ENCODE measurements at places on chromosomes 6 and 20. TPM values are rescaled to one million over a fixed set of nuclear protein-coding genes. Genes with fewer than 3 reads are reported as not detected.

The PRDM13 gene
- total RNA-seq = not detected

The COL9A1 gene
- not detected for total RNA-seq

The SMLR1 gene
- not detected for total RNA-seq

The BTN1A1 gene
- total RNA-seq = not detected

The COL9A3 gene
- total RNA-seq = not detected

The NRN1 gene
- total RNA-seq = 1.3 TPM

The NKAIN4 gene
- not detected for total RNA-seq

- peaks cover 1% of the 10 kb centered on the region for H3K4me1 ChIP-seq
- no peak overlapping the region for H3K4me3 ChIP-seq
- DNase-seq = no peak
- H3K27me3 ChIP-seq = peaks cover under 1% of the 10 kb centered on the region
Measured at GRCh38 chr6:17839513-17840223, 132.9 kb upstream of the NUP153 start.

DNA sequence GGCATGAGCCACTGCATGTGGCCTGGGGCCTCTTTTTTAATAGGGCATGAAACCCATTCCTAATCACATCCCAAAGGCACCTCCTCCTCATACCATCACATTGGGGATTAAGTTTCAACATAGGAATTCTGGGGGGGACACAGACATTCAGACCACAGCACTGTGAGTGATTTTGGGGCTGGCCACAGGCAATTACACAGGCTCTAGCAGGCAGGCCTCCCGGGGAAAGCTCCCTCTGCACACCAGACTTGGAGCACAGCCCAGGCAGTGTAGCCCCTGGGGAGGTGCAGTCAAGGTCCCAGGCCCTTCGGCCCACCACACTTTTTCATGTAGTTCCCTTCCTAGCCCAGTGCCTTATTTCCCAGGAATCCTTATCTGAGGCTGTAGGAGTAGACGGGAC lies 5.5 kb downstream of the SFT2D1 start:
- no peak for DNase-seq
- no peak overlapping the region for H3K27ac ChIP-seq
- peaks cover 56% of the 10 kb centered on the region for H3K4me1 ChIP-seq
- peaks cover 26% of the 10 kb centered on the region for H3K36me3 ChIP-seq

DNA sequence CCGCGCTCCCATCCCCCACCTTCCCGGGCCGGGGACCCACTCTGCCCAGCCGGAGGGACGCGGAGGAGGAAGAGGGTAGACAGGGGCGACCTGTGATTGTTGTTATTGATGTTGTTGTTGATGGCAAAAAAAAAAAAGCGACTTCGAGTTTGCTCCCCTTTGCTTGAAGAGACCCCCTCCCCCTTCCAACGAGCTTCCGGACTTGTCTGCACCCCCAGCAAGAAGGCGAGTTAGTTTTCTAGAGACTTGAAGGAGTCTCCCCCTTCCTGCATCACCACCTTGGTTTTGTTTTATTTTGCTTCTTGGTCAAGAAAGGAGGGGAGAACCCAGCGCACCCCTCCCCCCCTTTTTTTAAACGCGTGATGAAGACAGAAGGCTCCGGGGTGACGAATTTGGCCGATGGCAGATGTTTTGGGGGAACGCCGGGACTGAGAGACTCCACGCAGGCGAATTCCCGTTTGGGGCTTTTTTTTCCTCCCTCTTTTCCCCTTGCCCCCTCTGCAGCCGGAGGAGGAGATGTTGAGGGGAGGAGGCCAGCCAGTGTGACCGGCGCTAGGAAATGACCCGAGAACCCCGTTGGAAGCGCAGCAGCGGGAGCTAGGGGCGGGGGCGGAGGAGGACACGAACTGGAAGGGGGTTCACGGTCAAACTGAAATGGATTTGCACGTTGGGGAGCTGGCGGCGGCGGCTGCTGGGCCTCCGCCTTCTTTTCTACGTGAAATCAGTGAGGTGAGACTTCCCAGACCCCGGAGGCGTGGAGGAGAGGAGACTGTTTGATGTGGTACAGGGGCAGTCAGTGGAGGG lies 2.8 kb downstream of the SOX4 start:
- DNase-seq = peak; percentile 18
- no peak overlapping the region for H3K27ac ChIP-seq
- H3K27me3 ChIP-seq = peaks cover 47% of the 10 kb centered on the region

DNA sequence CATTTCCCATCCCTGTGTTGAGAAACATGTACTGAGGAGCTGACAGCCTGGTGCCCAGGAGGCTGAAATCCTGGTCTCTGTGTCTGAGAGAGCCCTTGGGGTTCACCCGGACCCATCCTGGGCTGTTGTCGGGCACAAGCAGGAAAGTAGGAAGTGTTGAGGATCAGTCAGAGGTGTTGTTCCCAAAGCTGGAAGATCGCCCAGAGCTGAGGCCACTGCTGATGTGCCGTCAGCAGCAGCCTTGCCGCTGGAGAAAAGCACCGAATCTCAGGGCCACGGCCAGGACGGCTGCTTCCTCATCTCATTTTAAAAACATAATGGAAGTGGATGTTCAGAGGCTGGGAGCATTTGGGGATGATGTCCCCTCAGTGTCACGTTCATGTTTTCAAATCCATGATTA lies 218.5 kb downstream of the UST start:
- no peak overlapping the region for H3K27ac ChIP-seq
- no peak overlapping the region for H3K4me3 ChIP-seq
- H3K36me3 ChIP-seq = no peaks in the 10 kb centered on the region
- H3K4me1 ChIP-seq = no peaks in the 10 kb centered on the region

- no peak overlapping the region for H3K27ac ChIP-seq
- H3K4me1 ChIP-seq = no peaks in the 10 kb centered on the region
- H3K36me3 ChIP-seq = no peaks in the 10 kb centered on the region
- H3K27me3 ChIP-seq = no peaks in the 10 kb centered on the region
Measured at GRCh38 chr20:7171911-7172310, 404.4 kb downstream of the BMP2 start.

- no peaks in the 10 kb centered on the region for H3K36me3 ChIP-seq
- no peaks in the 10 kb centered on the region for H3K27me3 ChIP-seq
- peaks cover 17% of the 10 kb centered on the region for H3K4me1 ChIP-seq
Measured at GRCh38 chr20:52493171-52493721, 301.7 kb upstream of the ZFP64 start.

DNA sequence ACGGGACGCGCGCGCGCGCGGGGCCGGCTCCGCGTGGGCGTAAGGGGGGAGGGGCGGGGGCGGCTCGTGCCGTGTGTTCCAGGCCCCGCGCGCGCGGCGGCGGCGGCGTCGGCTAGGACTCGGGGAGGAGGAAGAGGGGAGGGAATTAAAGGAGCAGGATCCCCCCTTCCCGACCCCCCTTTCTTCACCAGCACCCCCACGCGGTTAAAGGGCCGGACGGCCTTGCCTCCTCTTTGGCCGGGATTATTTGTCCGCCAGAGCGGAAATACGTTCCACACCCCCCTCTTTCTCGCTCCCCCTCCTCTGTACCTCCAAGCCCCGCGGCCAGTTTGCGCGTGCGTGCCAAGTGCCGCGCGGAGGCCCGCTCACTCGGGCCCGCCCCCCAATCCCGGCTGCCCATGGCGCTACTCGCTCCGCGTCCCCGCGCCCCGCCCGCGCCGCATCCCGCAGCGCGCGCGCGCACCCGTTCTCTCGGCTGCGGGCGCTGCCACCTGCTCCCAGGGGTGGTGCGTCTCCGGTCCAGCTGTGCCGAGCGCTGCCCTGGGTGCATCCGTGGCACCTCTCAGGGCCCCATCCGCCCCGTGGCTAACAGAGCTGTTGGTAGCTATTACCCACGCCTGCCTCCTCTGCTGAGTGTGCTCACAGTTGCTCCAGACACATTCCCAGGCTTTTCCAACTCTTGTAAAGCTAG lies at the start of gene ZBTB12:
Gene ZBTB12, minus strand, starts transcription at position 134 of the 691 bp plus-strand sequence. CDS start 781 bp downstream, outside the sequence.
- peak; percentile 92 for DNase-seq
- peak within 1 kb of the TSS; percentile 79 for H3K27ac ChIP-seq
- H3K4me1 ChIP-seq = peaks cover 28% of the 10 kb centered on the region
- peaks cover 5% of the 10 kb centered on the region for H3K27me3 ChIP-seq
- peak within 1 kb of the TSS; percentile 83 for H3K4me3 ChIP-seq
- no peaks in the 10 kb centered on the region for H3K36me3 ChIP-seq

DNA sequence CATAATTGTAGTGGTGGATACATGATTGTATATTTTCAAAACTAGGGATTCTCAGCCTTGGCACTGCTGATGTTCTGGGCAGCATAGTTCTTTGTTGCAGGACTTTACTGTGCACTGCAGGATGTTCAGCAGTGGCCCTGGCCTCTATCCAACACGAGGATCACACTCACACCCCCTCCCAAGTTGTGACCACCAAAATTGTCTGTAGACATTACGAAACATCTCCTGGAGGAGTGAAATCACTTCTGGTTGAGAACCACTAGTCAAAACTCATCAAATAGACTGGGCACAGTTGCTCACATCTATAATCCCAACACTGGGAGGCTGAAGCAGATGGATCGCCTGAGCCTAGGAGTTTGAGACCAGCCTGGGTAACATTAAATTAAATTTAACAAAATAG lies 123.1 kb upstream of the CDYL start:
- H3K27me3 ChIP-seq = peaks cover 19% of the 10 kb centered on the region
- H3K4me3 ChIP-seq = no peak overlapping the region
- H3K4me1 ChIP-seq = no peaks in the 10 kb centered on the region
- DNase-seq = no peak

DNA sequence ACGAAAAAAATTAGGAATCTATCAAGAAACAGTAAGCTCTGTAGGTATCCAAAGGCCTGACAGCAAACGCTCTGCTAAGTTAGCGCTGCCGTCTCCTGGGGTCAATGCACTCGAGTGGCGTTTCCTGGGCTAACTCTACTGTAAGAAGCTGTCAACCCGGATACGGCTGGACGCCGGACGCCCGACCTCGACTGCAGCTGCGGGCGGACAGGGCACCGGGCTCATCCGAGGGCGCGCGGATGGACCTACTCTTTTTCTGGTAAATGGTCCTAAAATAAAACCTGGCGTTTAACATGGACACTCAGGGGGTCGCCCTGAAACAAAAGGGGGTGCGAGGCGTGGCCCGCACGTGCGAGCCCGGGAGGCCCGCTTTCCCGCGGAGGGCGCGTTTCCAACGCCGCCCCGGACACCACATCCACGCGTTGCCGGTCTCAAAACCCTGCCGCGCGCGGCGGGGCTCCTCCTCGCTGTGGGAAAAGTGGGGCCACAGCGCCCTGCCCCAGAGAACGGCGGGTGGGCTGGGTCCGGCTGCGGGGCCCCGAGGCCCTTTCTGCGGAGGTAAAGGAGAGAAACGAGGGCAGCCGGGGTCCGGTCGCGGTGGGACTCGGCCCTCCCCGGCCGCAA lies 537 bp downstream of the TCP1 start:
- no peaks in the 10 kb centered on the region for H3K27me3 ChIP-seq
- H3K27ac ChIP-seq = peak overlapping the region; percentile 98
- H3K4me1 ChIP-seq = peaks cover 62% of the 10 kb centered on the region
- peak; percentile 54 for DNase-seq
- peaks cover 73% of the 10 kb centered on the region for H3K36me3 ChIP-seq

DNA sequence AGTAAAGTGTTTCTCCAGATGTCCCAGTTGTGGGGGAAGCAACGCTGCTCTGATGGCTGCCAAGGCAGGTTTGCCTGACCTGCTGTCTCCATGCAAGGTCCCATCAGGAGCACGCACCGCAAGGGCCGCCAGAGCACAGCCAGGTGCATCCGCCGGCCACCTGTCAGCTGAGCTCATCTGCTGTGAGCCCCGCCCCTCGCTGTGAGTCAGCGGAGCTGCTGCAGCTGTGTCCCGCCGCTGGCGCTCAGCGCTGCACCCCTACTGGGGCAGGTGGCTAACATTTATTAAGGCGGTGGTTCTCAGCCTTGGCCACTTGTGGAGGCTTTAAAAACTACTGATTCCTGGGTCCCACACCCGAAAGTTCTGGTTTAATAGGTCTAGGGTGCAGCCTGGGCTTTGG lies 225.7 kb downstream of the UST start:
- H3K27me3 ChIP-seq = no peaks in the 10 kb centered on the region
- no peaks in the 10 kb centered on the region for H3K36me3 ChIP-seq
- no peaks in the 10 kb centered on the region for H3K4me1 ChIP-seq
- no peak overlapping the region for H3K4me3 ChIP-seq

DNA sequence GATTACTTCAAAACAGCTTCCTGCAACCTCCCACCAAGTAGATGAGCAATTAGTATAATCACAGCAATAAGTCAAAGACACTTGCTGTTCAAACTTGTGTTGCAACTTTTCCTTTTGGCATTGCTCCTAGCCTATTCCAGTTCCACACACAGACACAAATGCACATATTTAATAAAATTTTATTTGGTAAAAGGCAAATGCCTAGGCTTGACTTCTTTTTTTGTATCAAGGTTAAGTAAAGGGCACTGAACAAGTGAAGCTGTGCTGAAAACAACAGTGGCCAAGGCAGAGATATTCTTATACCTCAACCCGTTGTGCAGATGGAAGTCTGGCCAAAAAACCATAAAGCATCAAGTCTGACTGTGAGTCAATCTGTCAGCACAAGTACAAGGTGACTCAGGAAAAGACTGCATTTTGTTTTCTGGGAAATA lies 708.4 kb upstream of the CITED2 start:
- no peaks in the 10 kb centered on the region for H3K27me3 ChIP-seq
- no peak overlapping the region for H3K4me3 ChIP-seq
- H3K36me3 ChIP-seq = no peaks in the 10 kb centered on the region
- no peak for DNase-seq
- H3K4me1 ChIP-seq = no peaks in the 10 kb centered on the region

DNA sequence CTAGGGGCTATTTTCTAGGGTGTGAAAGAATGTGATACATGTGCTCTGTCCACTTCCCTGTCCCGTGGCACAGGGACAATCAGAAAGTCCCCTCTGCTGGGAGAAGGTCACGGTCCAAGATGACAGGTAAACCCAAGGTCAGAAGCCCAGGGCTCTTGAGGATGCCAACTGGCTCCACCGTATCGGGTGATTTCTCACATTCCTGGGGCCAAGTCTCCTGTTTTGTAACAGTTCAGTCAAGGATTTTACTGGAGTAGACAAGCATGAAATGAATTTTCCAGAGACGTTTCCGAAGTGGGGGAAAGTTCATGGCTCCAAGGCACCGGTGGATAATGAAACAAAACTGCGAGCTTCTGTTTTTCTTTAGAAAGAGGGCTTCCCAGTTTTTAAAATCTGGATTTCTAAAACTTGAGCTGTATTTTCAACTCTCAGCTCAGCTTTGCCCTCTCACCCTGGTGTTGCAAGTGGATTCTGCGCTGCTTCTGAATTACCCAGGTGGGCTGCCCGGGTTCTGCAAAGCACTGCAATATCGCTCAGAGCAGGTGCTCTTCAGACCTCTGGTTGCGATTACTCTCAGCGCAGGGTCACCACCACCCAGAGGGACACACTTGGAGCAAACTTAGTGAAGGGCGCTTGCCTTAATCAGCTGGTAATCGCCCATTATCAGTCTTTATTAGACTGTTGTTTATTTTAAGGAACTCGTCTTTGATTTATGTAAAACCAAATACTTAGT lies 64.4 kb upstream of the TMEM170B start:
- DNase-seq = no peak
- H3K36me3 ChIP-seq = no peaks in the 10 kb centered on the region
- H3K27me3 ChIP-seq = peaks cover 5% of the 10 kb centered on the region
- no peak overlapping the region for H3K27ac ChIP-seq
- no peaks in the 10 kb centered on the region for H3K4me1 ChIP-seq

GRCh38 chr6:128538763-128539162 lies 18.4 kb upstream of the PTPRK start:
- peaks cover 18% of the 10 kb centered on the region for H3K27me3 ChIP-seq
- no peak overlapping the region for H3K4me3 ChIP-seq
- no peaks in the 10 kb centered on the region for H3K4me1 ChIP-seq

GRCh38 chr20:20664795-20665589 lies 47.5 kb downstream of the RALGAPA2 start:
- H3K36me3 ChIP-seq = no peaks in the 10 kb centered on the region
- H3K4me1 ChIP-seq = peaks cover 6% of the 10 kb centered on the region
- DNase-seq = no peak
- H3K27me3 ChIP-seq = no peaks in the 10 kb centered on the region
- no peak overlapping the region for H3K4me3 ChIP-seq

Measured in activated CD4-positive, alpha-beta memory T cell treated with anti-CD3 and anti-CD28 coated beads for 36 hours (primary cell).